ENCODE measurements at places on chromosomes 5 and 9.

DNA sequence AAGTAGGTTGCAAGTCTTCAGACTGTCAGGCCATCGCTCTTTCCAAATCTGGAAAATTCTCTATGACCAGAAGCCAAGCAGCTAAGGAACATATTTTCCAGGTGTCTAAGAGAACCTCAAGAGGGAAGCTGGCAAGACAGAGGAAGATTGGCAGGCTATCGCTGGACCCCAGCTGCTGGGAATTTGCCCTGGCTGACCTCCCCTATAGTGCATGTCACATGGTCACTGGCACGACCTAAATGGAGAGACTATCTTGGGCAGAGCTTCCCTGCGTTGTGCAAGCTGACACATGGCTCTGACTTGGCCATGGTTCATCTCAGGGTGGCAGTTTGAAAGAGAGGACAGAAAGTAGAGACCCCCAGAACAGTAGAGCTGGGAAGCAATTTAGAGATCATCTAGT, 104.9 kb upstream of the ZNF618 start:
- DNase-seq: no peak

GRCh38 chr5:139514486-139514856, 31.9 kb upstream of the STING1 start:
- DNase-seq: no peak

DNA sequence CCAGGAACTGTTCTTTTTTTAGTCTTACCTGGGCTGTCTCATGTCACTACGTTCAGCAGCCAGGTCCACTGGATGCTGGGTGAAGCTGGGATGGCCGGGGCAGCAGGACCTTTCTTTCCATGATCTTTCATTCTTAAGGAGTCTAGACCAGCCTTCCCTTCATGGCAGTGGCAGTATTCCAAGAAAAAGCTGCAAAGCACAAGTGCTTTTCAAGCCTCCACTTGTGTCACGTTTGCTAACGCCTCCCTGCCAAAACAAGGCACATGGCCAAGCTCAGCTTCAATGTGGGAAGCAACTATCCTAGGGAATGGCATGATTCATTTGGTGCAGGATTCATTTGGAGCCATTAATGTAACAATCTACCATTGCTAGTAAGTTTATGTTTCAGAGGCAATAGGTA, 94.8 kb downstream of the RCL1 start:
- DNase-seq: no peak

DNA sequence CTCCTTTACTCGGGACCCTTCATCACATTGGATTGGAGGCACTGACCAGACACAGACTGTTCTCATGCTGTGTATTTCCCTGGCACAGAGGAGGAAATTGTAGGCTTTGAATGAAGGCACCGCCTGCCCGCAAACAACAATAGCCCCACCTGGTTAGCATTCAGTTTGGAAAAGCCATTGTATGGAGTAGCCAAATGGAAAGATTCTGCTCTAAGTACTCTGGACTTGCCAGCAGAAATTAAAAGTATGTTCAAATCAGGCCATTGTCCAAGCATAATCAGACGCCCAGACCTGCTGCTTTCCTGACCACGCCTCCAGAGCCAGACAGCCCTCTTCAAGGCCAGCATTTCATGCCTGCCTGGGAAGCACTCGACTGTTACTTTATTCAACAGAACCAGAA, 8.0 kb upstream of the SEMA4D start:
- no peak for DNase-seq

GRCh38 chr9:18437315-18438201, 36.4 kb upstream of the ADAMTSL1 start:
- DNase-seq: no peak

DNA sequence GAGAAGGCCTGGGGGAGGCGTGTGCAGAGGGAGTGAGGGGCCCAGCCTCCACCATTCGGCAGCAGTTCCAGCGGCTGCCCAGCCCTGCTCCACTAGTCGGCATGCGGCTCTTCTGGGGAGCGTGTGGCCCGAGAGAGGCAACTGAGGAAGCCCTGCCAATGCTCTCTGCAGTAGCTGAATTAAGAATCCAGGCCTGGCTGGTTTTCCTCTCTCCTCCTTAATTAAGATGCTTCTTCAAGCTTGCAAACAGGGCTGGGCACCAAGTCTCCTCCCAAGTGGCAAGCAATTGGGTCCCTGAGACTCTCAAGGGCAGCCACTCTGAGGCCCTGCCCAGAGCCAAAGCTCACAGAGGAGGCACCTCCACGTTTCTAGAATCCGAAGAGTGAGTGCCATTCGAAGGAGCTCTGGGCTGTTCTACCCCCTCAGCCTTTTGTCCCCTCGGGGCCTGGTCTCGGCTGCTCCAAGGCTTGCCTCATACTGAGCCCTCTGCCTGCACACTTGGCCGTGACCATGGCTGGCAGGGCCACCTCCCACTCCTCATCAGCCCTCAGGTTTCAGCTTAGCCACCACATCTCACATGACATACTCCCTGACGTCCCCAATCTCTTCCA, 75.4 kb upstream of the LRRTM2 start:
- DNase-seq: no peak

DNA sequence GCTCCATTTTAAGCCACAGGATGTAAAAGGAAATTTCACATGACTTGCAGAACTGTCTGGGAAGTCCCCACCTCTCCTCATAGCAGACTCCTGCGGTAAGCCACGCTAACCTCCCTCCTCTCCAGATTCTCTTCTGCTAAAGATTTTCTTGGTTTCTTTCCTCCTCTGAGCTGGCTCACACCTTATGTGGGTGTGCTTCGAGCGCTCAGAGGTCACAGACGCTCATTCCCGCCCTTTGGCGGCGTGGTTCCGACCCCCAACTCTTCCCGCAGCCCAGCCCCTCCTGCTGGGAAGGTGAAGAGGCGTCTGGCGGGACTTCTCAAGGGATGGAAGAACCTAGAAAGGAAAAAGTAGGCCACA, 32.9 kb upstream of the CDK20 start:
- DNase-seq: no peak

DNA sequence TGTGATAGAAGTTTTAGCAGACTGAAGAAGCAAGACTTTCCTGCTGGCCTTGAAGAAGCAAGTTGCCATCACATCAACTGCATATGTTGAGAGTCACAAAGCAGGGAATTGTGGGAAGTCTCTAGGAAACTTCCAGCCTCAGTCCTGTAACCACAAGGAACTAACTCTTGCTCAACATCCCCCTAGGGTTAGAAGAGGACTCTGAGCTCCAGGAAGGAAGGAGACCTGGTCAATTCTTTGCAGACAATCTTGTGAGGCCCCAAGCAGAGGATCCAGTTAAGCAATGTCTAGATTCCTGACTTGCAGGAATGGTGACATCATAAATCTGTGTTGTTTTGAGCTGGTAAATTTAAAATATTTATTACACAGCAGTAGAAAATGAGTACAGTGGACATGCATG, 18.6 kb upstream of the ZNF366 start:
- no peak for DNase-seq

DNA sequence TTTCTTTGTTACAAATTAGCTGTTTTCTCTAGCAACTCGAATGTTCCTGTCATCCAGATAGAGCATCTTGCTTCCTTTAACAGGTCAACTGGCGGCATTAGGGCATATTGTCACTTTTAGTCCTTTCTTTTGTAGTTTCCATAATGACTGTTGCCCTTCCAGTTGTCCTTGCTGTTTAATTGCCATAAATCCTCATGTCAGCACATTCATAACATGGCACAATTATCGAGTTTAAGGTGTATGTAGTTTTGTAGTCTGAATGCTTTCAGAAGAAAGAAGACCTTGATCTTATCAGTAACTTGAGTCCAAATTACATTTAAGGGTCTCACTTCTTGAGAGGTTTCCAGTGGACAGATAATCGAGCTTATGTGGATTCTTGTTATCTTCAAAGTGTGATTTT, 161.7 kb upstream of the CDH12 start:
- DNase-seq: no peak

GRCh38 chr5:84382363-84383295, 2.1 kb downstream of the EDIL3 start:
- DNase-seq: peak; percentile 24

DNA sequence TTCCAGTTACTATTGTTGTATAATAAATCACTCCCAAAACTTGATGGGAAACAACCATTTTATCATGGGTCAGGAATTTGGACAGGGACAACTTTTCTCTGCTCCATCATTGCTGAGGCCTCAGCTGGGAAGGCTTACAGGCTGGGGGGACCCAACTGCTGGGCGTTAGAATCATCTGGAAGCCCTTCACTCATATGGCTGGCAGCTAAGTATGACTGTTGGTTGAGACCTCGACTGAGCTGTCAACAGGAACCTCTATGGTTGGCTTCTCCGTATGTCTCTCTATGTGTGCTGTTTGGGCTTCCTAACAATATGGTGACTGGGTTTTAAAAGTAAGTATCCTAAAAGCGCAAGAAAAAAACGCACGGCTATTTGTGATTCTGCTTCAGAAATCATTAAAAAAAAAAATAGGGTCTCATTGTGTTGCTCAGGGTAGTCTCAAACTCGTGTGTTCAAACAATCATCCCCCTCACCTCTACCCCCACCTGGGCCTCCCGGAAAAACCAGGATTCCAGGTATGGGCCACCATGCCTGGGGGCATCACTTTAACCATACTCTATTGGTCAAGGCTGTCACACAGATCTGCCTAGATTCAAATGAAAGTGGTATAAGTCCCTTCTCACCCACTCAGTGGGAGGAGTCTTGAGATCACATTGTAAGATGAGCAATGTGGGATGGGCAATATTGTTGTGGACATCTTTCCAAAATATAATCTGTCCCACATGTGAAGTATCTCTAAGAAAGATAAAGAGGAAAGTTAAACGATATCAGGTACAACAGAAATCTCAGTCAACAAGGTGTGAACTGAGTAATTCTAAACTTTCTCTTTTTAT, 15.2 kb downstream of the FNBP1 start:
- DNase-seq: no peak

GRCh38 chr5:131262953-131263541, 806 bp upstream of the CDC42SE2 start:
- DNase-seq: no peak
